Foreskin keratinocyte (primary cell): ENCODE measurements at places on chromosomes 7 and 10. TPM values are rescaled to one million over a fixed set of nuclear protein-coding genes. Genes with fewer than 3 reads are reported as not detected.

DNA sequence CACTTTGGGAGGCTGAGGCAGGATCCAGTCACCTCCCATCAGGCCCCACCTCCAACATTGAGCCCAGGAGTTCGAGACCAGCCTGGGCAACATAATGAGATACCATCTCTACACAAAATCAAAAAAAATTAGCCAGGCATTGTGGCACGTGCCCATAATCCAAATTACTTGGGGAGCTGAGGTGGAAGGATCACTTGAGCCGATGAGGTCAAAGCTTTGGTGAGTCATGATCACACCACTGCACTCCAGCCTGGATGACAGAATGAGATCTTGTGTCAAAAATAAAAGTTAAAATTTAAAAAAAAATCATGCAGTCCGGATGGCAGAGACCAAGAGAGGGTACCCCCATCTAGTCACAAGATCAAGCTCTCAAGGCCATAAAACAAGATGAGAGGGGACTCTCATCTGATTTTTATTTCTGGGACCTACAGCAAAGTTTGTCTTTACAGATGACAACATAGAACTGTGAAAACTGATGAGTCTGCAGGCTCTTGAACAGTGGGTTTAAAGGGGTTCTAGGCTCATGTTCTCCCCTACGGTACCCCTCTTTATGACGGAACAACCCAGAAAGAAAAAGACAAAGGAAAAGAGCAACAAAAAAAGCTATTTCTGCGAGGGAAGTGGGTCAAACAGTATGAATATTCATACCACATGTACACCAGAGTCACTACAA is 28.9 kb upstream of the CREB3L2 start:
- no peak for DNase-seq

DNA sequence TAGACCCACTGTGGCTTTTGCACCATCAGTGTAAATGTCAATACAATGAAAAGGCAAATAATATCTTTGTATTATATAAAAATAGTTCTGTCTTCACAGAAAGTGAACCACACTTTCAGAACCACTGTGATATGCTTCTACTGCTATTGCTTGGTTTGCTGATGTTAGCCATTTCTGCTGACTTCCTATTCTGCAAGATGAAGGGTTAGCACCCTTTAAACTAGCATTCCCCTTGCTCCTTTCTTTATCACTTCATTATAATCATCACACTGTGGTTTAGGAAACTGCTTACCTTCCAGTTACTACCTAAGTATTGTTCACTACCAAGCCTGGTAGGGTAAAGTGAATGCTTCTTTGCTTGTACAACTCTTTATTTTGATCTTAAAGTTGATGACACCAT is 29.2 kb downstream of the MYPN start:
- no peak for DNase-seq

DNA sequence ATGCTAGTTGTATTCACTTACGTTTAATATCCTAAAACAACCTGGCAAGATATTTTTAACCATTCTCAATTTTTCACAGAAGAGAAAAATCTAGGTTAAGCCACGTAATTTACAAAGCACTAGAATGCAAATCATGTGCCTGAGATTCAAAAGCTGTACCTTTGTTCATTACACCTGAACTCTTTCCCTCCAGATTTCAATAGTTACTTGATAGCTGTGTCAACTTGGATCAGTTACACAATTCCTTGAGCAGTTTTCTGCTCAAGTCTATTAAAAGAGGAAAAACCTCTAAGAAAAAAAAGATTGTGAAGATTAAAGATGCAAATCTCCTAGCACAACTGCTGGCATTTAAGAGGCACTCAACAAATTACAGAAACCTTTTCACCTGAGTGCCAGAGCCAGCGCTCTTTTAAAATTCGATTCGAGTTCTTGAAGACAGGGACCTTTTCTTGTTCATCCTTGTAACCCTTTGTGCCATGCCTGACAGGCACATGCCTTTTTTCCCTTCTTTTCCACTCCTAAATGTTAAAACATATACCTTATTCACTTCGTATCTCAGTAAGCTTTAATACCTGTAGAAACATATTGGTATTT is 886 bp downstream of the NSUN6 start:
- no peak for DNase-seq

GRCh38 chr7:4650433-4651047 is 31.6 kb upstream of the FOXK1 start:
- no peak for DNase-seq

- DNase-seq = no peak
Observed at GRCh38 chr10:30058570-30059132, 735 bp downstream of the JCAD start.

GRCh38 chr7:157711353-157711888 is 374.6 kb downstream of the DNAJB6 start:
- no peak for DNase-seq

DNA sequence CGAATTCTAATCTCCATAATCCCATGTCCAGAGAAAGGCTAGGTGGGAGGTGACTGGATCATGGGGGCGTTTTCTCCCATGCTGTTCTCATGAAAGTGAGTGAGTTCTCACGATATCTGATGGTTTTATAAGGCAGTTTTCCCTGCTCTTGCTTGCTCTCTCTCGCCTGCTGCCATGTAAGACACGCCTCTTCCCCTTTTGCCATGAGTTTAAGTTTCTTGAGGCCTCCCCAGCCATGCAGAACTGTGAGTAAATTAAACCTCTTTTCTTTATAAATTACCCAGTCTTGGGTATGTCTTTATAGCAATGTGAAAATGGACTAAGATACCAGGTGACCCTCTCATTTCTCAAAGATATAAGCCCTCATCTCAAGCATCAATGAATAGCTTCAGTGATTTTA is 1.1 kb upstream of the ACTA2 start:
- DNase-seq = no peak

DNA sequence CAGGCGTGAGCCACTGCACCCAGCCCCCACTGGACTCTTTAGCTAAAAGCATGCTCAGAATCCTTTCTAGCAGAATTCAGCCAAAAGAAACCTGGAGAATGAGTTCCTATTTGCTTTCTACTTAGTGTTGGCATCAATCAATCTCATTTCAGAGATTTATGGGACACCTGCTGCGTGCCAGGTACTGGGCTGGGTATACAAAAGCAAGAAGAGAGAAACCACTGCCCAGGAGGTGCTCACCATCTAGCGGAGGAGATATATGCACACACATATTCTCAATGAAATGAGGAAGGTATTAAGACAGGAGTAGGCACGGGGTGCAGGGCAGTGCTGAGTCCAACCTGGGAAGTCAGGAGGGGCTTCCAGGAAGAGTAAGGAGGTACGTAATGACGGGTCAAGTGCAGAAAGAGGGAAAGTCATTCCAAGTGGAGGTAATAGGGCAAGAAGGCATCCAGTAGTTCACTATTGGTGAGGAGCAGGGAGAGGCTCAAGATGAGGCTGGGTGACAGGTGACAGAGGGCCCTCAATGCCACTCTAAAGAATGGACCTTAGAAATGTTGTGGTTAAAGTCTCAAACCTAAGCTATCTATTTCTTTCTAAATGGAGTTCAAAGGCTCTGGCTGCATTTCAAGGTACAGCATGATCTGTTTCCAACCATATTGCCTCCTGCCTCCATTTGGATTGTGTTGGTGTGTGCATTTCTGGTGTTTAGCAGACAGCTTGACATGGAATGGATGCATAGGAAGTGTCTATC is 22.1 kb downstream of the ABLIM1 start:
- DNase-seq = no peak

DNA sequence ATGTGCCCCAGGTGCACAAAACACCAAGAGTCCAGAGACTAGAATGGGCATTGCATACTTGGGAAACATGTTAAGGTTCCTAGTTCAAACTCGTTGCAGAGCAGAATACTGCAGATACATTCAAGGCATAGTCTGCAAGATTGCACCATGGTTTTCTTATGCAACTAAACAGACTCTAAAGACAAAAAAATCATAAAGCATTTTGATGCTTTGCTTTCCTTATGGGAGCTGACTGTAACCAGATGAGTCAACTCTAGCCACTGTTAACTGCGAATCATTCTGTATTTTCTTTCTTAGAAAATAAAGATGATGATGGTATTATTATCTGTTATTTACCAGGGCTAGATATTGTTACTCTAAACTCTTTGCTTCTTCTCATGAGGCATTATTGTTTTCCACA is 19.7 kb downstream of the TRUB1 start:
- DNase-seq = peak; percentile 22

DNA sequence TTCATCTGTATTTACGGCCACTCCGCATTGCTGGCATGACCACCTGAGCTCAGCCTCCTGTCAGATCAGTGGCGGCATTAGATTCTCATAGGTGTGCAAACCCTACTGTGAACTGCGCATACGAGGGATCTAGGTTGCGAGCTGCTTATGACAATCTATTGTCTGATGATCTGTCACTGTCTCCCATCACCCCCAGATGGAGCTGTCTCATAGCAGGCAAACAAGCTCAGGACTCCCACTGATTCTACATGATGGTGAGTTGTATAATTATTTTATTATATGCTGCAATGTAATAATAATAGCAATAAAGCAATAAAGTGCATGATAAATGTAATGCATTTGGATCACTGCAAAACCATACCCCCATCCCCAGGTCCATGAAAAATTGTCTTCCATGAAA is 1172.9 kb upstream of the AUTS2 start:
- no peak for DNase-seq

DNA sequence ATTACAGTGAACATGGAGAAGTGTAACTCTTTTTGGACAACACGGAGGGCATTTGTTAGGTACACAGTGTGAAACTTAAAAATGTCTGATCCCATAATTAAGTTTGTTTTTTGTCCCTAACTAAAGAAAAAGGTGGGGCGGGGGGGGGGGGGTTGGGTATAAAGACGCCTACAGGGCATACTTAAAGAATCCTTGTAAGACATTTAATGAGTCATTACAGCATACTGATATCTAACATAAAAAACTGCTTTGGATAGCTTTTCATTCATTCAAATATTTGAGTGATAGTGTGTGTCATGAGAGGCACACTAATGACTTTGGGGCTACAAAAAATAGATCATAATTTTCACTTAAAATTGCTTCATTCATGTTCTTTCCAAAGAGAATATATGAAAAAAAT is 31.2 kb downstream of the ZNRF2 start:
- no peak for DNase-seq

DNA sequence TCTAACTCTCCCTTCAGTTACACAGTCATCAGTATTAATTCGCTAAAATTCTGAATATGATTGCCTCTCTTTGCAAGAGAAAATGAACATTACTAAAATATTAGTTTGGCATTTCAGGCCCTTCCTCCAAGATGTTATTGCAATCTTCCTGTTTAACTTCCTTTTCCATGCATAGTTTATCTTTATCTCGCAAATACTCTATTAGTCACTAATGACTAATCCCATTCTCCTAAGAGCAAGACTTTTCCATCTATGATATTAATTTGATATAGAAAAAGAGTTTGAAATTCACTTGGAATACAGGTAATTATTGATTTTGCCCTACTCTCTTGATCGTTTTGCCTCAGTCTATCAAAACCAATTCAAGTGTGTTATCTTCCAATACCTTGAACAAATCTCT is 41.8 kb upstream of the SEMA3A start:
- DNase-seq = peak; percentile 46

DNA sequence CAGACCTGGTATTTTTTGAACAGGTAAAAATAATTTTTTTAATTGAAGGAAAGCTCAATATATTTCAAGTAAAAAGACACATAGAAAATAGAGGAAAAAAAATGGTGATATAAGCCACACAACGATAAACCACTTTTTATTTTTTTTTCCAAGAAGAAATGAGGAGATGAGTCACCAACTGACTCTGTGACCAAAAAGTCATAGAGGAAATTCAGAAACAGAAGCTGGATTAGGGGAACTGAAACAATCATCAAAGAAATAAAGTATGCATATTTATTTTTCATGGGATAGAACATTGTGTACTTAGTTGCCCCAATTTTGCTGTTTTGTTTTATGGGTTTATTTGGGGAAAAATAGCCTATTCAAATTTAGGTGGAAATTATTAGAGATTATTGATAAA is 176.8 kb upstream of the AGR3 start:
- peak; percentile 15 for DNase-seq

GRCh38 chr10:132520177-132520811 is 17.3 kb upstream of the INPP5A start:
- no peak for DNase-seq

DNA sequence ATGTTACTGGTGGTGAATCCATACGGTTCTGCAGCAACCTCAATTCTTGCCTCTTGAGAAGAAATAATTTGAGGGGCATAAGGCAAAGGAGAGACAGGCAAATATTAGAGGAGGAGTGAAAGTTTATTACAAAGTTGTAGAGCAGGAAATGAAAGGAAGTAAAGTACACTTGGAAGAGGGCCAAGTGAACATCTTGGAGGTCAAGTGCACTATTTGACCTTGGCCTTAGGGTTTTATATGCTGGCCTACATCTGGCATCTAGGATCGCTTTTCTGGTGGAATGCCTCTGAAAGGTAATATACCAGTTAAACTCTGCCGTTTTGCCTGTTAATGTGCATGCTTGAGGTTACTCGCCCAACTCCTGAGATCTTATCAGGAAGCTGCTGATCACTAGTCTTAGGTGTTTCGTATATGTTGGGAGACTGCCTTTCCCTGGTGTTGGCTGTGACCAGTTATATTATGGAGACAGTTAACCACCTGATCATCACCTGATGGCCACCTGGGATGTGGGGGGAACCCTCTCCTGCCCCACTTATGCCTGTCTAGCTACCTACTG is 66.1 kb upstream of the CYP2C18 start:
- peak; percentile 40 for DNase-seq

GRCh38 chr10:47378606-47379444 is 5.3 kb downstream of the ZNF488 start:
- DNase-seq = no peak

DNA sequence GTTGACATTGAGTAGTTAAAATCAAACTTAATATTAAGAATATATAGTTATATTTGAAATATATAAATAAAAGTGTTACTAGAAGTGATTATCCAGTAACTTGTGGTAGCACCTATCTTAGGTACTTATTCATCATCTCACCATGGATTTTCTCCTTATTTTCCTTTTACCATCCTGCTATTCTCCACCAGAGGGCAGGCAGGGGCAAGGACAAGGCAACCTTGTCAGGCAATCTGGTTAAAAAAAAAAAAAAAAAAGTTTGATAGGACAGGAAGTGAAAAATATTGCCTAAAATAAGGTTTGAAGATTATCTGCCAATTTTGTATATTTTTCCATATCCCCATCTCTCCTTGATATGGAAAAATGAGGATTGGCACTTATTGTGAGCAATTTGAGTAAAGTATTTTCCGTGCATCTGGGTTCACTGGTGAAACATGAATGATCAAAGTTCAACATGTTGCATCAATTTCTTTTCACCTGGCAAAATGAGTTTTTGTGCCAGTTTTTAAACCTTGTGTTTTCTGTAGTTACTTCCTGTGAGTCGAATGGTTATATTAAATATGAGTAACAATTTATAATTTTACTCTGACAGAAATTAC is 256.7 kb downstream of the AGMO start:
- DNase-seq = peak; percentile 37

The CALHM3 gene
- not detected in 2 replicates for total RNA-seq

The EPHA1 gene
- total RNA-seq = 35.0 and 38.9 TPM in 2 replicates

The SLF2 gene
- 17.7 and 19.3 TPM in 2 replicates for total RNA-seq

The COBL gene
- 0.78 and 1.4 TPM in 2 replicates for total RNA-seq

The GBX1 gene
- total RNA-seq = not detected in 2 replicates

The TMEM236 gene
- 0.63 TPM in 1 of 2 replicates, not detected in the other for total RNA-seq

The AS3MT gene
- total RNA-seq = 4.4 and 6.4 TPM in 2 replicates

The TMEM196 gene
- not detected in 2 replicates for total RNA-seq

The PHKG1 gene
- total RNA-seq = 0.35 and 0.41 TPM in 2 replicates

The MET gene
- 147 and 157 TPM in 2 replicates for total RNA-seq

The MYH16 gene
- total RNA-seq = 1.3 and 2.6 TPM in 2 replicates

The NKX2-3 gene
- not detected in 2 replicates for total RNA-seq

The CNNM1 gene
- total RNA-seq = 0.31 and 0.42 TPM in 2 replicates
